Spinal cord (tissue), 10 donors: ENCODE measurements at places on chromosomes 7 and 10. TPM values are rescaled to one million over a fixed set of nuclear protein-coding genes. Genes with fewer than 3 reads are reported as not detected.
A peak's percentile ranks its signal among the peaks of the same experiment; 100 is the strongest.

GRCh38 chr10:95297402-95297801 is 6.6 kb upstream of the PDLIM1 start:
- DNase-seq, result no peak
- H3K27me3 ChIP-seq, result peaks cover 10% of the 10 kb centered on the region
- no peaks in the 10 kb centered on the region for H3K36me3 ChIP-seq

- no peaks in the 10 kb centered on the region for H3K4me1 ChIP-seq
- no peaks in the 10 kb centered on the region for H3K27me3 ChIP-seq
These were observed 31.6 kb downstream of the IKZF1 start for GRCh38 chr7:50335795-50336754.

DNA sequence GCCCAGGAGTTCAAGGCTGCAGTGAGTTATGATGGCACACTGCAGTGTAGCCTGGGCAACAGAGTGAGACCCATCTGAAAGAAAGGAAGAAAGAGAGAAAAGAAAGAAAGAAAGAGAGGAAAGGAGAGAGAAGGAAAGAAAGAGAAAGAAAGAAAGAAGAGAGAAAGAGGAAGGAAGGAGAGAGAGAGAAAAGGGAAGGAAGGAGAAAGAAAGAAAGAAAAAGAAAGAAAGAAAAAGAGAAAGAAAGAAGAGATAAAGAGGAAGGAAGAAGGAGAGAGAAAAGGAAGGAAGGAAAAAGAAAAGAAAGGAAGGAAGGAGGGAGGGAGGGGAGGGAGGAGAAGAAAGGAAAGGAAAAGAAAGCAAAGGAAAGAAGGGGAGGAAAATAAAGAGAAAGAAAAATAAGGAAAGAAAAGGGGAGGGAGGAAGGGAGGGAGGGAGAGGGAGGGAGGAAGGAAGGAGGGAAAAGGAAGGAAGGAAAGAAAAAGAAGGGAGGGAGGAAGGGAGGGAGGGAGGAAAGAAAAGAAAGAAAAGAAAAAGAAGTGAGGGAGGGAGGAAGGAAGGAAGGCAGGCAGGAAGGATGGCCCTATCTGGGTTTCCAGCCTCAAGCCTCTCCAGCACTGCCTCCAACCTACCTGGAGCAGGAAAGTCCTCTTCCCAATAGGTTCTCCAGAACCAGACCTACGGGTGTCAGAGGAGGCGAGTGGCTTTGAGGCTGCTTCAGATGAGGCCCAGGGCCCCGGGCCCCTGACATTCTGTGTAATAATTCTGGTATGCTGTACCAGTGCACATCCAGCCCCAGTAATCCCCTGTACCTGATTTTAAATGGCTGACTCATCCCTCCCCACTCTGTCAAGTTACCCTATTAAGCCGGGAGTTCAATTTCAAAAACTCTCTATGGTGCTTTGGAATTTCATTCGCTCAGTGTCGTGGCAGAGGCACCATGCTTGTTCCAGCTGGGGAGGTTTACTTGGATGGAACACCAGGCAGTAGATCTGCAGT is 6.8 kb upstream of the PARD3 start:
- no peak overlapping the region for H3K27ac ChIP-seq
- H3K27me3 ChIP-seq, result no peaks in the 10 kb centered on the region
- H3K4me3 ChIP-seq, result no peak overlapping the region

- no peaks in the 10 kb centered on the region for H3K27me3 ChIP-seq
- no peaks in the 10 kb centered on the region for H3K4me1 ChIP-seq
- DNase-seq, result no peak
- H3K36me3 ChIP-seq, result no peaks in the 10 kb centered on the region
These were observed 87.3 kb upstream of the CYTH3 start for GRCh38 chr7:6359734-6360133.

- no peak for DNase-seq
- peak overlapping the region; percentile 29 for H3K27ac ChIP-seq
- peaks cover 25% of the 10 kb centered on the region for H3K36me3 ChIP-seq
- peaks cover 33% of the 10 kb centered on the region for H3K4me1 ChIP-seq
- H3K4me3 ChIP-seq, result no peak overlapping the region
These were observed 283.0 kb downstream of the USP6NL start for GRCh38 chr10:11328264-11329061.

DNA sequence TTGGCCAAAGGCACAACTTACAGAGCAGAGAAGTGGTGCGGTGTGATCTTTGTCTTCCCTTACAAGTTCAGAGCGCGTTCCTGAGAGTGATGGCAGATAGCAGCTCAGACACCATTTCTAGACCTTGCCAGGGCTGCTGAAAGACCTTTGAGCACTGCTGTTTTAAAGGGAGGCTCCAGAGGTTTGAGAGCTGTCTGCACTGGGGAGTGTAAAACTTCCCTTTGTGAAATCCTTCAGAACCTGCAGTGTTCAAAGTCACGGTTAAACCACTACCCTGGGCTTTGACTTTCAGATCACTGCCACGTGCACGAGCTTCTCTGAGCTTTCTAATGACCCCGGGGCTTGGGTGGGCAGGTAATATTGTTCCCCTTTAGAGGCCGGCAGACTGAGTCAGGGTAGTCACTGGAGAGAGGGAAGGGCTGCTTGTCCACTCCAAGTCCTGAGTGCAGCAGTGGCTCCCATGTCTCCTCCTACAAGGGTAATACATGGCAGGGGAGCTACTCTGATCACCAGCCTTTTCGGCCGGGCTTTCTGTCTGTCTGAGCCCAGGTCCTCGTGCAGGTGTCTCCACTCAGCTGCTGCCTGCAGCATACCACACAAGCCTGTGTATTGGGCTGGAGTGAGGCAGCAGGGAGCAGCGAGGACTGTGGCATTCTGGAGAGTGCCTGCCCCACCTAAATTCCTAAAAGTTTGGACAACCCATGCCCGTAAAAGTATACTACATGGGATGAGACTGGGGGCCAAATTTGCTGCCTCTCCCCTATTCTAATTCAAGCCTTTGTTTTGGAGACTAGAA is 63.3 kb downstream of the ZMIZ1 start:
- H3K27me3 ChIP-seq, result no peaks in the 10 kb centered on the region
- DNase-seq, result peak; percentile 20
- H3K27ac ChIP-seq, result no peak overlapping the region
- H3K36me3 ChIP-seq, result peaks cover 53% of the 10 kb centered on the region
- peaks cover 68% of the 10 kb centered on the region for H3K4me1 ChIP-seq
- no peak overlapping the region for H3K4me3 ChIP-seq

DNA sequence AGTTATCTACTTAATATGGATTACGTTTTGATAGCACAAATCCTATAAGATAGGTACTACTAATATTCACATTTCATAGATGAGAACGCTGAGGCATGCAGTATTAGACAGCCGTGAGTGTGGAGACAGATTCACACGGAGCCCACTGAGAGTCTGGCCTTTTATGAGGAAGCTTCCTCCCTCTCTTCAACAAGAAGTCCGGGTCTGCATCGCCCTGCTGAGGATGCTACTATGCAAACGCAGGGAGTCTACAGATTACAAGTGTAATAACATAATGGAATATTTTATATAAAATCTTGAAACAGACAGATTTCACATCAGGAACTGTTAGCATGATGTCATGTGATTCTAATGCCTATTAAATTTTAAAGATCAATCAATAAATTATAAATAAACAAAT is 255.9 kb upstream of the GLI3 start:
- no peak overlapping the region for H3K27ac ChIP-seq
- no peaks in the 10 kb centered on the region for H3K36me3 ChIP-seq
- peaks cover 13% of the 10 kb centered on the region for H3K4me1 ChIP-seq
- peak overlapping the region; percentile 55 for H3K4me3 ChIP-seq
- no peak for DNase-seq

DNA sequence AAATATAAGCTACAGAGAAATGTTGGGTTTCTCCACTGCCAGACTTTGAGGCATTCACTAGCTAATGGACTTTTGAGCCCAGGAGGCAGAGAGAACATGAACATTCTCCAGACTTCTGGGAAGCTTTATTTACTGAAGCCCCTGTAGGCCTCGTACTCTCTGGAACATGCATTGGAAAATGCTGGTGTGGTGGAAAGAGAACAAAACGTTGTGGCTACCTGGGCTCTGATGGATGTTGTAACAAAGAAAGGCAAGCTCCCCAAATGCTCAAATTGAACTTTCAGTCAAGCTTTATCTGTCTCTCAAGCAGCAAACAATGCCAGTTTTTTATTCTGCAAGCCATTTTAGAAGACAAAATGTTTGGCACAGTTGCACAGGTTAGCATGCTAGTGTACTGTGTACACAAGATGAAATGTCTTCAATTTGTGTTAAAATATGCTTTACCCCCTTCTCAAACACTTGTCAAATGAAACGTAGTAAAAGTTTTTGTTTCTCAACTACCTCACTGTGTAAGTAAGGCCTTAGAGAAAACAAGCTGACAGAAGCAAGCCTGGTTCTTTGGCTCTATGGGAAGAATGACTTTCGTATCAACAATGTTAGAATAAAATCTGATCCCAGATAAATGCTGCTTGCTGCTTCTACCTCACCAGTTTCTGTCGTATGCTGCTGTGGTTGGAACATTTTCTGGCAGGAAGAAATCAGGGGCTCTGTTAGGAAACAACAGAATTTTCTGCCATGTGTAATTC is 71.0 kb upstream of the CC2D2B start:
- H3K4me3 ChIP-seq, result no peak overlapping the region
- no peaks in the 10 kb centered on the region for H3K4me1 ChIP-seq
- DNase-seq, result no peak
- no peaks in the 10 kb centered on the region for H3K36me3 ChIP-seq
- no peaks in the 10 kb centered on the region for H3K27me3 ChIP-seq

- H3K36me3 ChIP-seq, result peaks cover 7% of the 10 kb centered on the region
- no peak for DNase-seq
These were observed 158.0 kb downstream of the TRIL start for GRCh38 chr7:28800150-28800549.

- DNase-seq, result no peak
- H3K27ac ChIP-seq, result no peak overlapping the region
- H3K27me3 ChIP-seq, result no peaks in the 10 kb centered on the region
- no peak overlapping the region for H3K4me3 ChIP-seq
- no peaks in the 10 kb centered on the region for H3K4me1 ChIP-seq
- no peaks in the 10 kb centered on the region for H3K36me3 ChIP-seq
These were observed 56.5 kb downstream of the RNLS start for GRCh38 chr10:88526501-88527105.

DNA sequence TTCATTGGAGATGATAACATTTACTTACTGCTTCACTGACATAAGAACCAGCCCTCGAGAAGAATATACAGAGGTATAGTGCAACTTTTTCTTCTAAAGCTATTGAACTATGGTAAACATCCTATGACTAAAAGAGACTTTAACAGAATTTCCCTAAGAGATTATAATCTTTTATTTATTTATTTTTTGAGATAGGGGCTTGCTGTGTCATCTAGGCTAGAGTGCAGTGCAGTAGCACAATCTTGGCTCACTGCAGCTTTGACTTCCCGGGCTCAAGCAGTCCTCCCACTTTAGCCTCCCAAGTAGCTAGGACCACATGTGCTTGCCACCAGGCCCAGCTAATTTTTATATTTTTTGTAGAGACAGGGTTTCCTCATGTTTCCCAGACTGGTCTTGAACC is 258.5 kb upstream of the FERD3L start:
- no peaks in the 10 kb centered on the region for H3K27me3 ChIP-seq
- H3K4me3 ChIP-seq, result no peak overlapping the region
- no peaks in the 10 kb centered on the region for H3K4me1 ChIP-seq
- no peak for DNase-seq
- no peak overlapping the region for H3K27ac ChIP-seq
- no peaks in the 10 kb centered on the region for H3K36me3 ChIP-seq

- peaks cover 19% of the 10 kb centered on the region for H3K4me1 ChIP-seq
- no peak overlapping the region for H3K4me3 ChIP-seq
- peaks cover 3% of the 10 kb centered on the region for H3K27me3 ChIP-seq
- H3K27ac ChIP-seq, result no peak overlapping the region
These were observed 38.9 kb downstream of the GPRIN2 start for GRCh38 chr10:46517541-46517940.

- DNase-seq, result peak; percentile 39
- no peak overlapping the region for H3K27ac ChIP-seq
- no peaks in the 10 kb centered on the region for H3K4me1 ChIP-seq
- H3K36me3 ChIP-seq, result no peaks in the 10 kb centered on the region
- H3K4me3 ChIP-seq, result no peak overlapping the region
These were observed 291.5 kb downstream of the SDK1 start for GRCh38 chr7:3592401-3593134.

DNA sequence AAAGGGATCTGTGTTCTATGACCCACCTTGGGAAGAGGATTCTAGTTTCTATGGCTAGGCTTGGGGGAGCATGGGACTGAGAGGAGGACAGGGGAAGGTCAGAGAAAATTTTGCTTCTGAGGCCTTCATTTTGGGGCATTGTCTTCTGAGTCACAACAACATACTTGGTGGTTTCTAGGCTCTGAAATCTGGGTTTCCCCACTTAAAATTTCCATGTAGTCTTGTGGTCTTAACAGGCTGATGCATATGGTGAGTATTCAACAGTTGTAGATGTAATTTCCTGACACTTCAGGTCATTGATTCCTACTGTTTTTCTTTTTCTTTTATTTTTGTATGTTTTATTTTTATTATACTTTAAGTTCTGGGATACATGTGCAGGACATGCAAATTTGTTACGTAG is 88.5 kb downstream of the ANKRD7 start:
- DNase-seq, result no peak
- no peaks in the 10 kb centered on the region for H3K36me3 ChIP-seq
- H3K4me1 ChIP-seq, result no peaks in the 10 kb centered on the region
- no peak overlapping the region for H3K4me3 ChIP-seq

DNA sequence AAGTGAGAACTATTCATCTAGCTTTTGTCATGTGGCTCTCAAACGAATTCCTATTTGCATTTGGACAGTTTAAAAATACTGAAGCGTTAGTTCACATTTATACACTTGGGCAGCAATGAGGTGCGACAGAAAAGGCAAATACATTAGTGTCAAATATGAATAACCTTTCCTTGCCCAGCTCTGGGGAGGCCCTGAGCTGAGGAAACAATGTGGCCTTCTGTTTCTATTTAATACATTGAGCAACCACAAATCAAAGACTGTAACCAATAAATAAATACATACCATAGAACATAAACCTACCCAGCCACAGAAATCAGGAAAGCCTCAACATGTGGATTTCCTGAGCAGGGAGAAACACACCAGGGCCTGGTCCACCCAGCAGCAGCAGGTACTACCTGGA is 585.2 kb downstream of the PARD3 start:
- DNase-seq, result no peak
- no peak overlapping the region for H3K27ac ChIP-seq
- H3K4me3 ChIP-seq, result no peak overlapping the region
- no peaks in the 10 kb centered on the region for H3K36me3 ChIP-seq
- H3K4me1 ChIP-seq, result no peaks in the 10 kb centered on the region
- no peaks in the 10 kb centered on the region for H3K27me3 ChIP-seq

The TSPAN14 gene
- 19.8 TPM for total RNA-seq

The PDE1C gene
- total RNA-seq, result 24.0 TPM

The FGF8 gene
- total RNA-seq, result 0.69 TPM

The PLA2G12B gene
- total RNA-seq, result not detected

The LRRC18 gene
- 1.2 TPM for total RNA-seq

The LRRN3 gene
- 39.6 TPM for total RNA-seq

The PLAC9 gene
- 7.6 TPM for total RNA-seq

The ABCB1 gene
- total RNA-seq, result 18.5 TPM
